ENCODE measurements at places on chromosomes 1 and 21.
A peak's percentile ranks its signal among the peaks of the same experiment; 100 is the strongest.

DNA sequence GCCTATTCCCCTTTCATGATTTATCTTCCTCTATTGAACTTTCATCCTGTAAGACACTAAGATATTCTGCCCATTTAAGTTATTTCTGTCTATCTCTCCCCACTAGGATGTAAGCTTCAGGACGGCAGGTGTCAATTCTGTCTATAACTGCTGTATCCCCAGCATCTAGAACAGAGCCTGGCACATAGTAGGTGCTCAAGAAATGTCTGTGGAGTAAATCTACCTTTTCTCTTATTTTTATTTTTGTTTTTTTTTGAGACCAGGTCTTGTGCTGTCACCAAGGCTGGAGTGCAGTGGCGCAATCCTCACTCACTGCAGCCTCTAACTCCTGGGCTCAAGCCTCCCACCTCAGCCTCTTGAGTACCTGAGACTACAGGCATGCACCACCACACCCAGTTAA lies 5.6 kb downstream of the CD52 start:
- no peak for DNase-seq

DNA sequence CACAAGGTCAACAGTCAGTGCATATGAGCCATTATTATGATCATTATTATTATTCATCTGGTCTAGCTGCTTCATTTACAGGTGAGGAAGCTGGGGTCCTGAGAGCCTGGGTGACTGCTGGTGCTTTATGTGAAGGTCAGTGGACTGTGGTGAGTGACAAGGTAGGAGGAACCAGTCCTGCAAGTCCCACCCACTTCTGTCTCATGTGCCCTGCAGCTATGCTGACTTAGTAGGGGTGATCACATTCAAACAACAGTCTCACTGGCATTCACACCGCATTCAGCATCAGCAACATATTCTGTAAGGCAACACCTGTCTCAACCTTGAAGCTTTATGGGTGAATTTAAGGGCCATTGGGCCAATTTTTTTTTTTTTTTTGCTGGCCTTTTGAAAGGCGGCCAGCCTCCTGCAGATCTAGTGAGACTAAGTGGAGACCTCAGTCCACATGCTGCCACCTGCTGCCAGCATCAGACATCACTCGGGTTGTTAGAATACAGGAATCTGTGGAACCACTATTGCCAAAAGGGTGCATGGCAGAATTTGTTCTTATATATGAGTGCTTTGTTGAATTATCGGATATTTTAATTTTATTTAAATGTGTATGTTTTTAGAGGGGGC lies 59.9 kb upstream of the CACNA1E start:
- DNase-seq = peak; percentile 67

DNA sequence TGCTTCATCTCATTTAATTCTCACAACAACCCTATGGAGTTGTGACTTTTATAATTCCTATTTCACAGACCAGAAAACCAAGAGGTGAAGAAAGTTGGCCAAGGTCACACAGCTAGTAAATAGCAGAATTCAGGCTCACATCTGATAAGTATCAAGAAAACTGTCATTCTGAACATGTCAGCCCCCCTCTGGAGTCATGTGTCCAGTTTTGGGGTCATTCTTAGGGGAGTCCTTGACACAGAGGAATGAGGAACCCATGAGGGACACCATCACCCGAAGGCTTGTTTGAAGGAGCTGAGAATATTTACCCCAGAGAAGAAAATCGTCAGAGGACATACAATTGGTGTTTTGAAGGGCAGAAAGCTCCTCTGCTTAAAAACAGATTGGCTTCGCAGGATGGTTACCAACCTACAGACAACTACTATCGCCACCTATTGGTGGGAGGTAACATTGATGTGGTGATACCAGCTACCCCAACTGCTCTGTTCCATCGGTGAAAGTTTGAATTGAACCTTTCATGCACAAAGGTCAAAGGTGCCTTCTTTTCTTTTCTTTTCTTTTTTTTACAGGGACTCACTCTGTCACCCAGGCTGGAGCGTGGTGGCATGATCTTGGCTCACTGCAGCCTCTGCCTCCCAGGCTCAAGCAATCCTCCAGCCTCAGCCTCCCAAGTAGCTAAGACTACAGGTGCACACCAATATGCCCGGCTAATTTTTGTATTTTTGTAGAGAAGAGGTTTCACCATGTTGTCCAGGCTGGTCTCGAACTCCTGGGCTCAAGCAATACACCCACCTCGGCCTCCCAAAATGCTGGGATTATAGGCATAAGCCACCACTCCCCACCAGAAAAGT lies 31.3 kb downstream of the NCMAP start:
- peak; percentile 80 for DNase-seq

DNA sequence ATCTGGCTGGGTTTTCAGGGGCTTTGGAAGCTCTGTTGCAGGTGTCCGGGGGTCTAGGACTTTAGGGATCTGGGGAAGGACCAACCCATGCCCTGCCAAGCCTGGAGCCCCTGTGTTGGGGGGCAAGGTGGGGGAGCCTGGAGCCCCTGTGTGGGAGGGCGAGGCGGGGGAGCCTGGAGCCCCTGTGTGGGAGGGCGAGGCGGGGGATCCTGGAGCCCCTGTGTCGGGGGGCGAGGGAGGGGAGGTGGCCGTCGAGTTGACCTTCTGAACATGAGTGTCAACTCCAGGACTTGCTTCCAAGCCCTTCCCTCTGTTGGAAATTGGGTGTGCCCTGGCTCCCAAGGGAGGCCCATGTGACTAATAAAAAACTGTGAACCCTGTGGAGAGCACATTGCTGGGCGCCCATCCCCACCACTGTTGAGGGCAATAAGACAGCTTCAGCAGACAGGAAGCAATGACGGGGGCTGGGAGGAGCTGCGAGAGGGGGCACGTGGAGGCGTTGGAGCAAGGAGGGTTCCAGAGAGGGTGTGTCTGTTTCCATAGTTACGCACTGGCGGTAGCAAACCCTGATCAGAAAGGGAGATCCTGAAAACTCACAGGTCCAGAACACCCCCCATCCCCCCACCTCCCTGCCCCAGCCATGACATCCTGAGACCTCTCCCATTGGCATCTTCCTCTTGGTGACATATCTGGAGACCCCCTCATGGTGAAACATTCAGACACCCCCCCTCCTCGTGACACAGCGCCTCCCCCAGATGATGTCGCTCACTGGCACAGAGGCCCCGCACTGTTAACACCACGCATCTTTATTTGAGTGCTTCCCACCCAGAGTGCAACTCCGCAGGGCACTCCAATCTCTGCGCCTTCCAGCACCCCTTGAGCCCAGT lies 8.4 kb downstream of the MYBPH start:
- no peak for DNase-seq

DNA sequence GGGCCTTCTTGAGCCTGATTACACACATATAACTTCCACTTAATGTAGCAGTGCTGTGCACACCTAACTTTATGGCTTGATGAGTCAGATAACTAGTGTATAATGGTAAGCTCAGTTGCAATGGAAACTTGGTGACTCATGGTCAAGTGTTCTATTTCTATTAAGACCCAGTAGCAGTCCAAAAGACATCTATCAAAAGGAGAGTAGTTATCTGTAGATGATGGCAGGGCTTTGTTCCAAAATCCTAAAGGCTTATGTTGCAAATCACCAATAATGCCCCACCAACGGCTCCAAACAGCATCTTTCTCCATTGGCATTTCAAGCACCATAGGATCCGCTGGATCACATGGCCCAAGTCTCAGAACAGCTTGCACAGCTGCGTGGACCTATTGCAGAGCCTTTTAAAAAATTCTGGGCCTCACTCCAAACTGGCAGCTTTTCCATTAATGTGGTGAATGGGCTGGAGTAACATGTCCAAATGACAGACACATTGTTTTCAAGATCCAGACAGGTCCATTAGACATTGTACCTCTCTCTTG lies 566.8 kb upstream of the USP24 start:
- no peak for DNase-seq

DNA sequence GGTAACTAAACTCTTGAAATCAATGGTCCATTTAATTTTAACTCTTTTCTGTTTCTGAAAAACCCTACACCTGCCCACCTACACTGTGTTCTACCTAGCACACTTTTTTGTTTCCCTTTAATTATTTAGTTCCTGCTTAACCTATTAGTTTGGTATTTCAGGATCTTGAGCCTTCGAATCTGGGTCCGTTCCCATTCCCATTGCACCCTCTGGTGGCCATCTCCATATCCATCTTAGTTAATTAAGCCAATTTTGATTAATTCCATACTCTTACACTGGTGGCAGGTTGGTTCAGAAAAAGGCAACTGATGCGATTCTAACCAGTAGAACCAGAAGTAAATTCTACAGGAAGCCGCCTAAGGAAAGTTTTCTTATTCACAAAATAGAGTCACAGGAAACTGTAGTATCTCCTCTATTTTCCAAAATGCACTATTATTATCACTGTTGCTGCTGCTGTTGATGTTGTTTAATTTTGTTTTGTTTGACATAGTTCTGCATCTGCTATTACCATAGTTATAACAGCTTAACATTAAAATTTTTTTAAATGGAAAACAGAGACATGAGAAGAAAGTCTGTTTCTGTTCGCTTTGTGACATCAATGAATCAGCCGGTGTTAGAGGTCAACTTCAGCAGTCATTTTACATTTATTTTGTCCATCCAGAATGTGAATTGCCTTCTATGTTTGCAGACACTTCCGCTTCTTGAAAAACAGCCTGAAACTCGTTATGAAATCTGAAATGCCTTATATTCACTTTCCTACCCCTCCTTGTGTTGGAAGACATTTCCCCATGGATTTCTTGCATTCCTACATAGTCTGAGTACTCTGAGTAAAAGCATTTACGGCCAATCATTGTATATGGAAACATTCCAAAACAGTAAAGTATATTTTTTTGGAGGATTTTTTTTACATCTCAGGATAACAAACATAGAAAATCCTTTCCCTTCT lies 115.5 kb upstream of the NCAM2 start:
- no peak for DNase-seq

DNA sequence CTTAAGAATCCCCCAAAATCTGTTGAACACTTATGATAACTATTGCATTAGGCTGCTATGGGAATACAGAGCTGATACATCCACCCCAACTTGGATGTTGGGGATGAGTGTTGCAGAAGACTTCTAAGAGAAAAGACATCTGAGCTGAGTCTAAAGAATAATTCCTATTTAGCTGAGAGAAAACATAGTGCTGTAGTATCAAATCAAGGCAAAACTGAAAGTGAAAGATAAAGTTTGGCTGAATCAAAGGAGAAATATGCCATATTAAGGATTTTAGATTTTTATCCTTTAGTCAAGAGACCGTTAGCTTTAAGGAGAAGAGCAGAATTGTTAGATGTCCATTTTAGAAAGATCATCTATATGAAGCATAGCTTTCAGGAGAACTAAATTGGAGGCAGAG lies 726.9 kb upstream of the PTBP2 start:
- no peak for DNase-seq

DNA sequence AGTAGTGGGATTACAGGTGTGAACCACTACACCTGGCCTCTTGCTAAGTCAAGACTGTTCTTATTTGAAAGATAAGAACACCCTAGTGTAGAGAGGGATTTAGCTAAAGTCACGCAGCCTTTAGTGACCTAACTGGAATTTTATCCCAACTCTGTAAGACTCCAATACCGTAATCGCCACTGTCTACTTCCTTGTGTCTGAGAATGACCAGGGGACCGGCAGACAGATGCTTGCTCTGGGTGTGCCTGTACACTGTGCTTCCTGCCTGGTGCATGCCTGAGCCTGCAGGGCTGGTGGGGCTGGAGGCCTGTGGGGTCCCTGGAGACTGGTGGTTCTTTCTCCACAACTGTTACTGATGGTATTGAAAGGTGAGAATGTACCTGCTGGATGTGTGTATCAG lies 15.3 kb downstream of the MFSD2A start:
- no peak for DNase-seq

- DNase-seq = no peak
Measured at GRCh38 chr21:38351176-38351959, 94.6 kb downstream of the KCNJ15 start.

DNA sequence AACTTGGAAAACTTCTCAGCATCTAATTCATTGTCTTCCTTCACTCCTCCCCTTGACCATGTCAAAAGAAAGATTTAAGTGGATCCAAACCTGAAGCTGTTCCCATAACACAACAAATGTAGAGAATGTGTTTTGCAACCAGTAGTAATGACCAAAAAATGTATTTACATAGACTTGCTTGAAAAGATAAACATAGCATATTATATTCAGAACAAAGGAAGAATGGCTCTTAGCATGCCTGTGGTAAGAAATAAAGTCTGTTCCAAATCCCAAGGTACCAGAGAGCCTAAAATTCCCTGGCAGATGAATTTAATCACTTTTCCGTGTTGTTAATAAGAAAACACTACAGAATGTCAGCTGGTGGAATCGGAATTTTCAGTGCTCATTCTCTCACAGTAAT lies 36.8 kb downstream of the FMO3 start:
- no peak for DNase-seq

DNA sequence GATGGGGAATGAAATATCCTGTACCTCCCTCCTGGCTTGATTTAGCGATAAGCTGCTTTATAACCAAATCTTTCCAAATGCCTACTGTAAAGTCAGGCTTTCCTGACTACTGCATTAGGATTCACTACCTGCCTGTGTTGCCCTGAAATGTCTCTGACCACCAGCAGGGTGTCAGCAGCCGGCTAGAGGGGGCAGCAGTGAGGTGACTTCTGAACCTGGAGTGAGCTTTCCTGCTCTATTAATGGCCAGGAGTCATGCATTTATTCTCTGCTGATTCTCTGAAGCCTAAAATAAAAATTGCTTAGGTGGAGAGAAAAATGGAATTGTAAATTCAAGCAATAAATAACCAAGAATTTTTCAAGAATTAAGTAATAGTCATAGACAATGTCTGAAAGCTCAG lies 2.5 kb downstream of the BACE2 start:
- peak; percentile 20 for DNase-seq

DNA sequence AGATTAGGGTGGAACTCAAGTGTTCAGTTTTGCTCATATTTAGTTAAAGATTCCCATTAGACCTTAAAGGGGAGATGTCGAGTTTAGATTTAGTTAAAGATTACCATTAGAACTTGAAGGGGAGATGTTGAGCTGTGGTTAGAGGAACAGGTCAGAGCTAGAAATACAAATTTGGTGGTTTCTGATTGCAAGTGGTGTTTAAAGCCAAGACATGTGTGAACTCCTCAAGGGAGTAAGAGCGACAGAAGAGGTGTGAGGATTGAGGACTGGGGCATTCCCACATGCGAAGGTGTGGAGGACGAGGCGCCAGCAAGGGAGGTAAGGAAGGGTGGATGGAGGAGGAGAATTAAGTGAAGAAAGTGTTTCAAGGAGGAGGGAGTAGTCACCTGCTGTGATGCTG lies 168.6 kb downstream of the IER5 start:
- DNase-seq = no peak

GRCh38 chr1:197178998-197179397 lies 32.5 kb upstream of the ASPM start:
- no peak for DNase-seq

DNA sequence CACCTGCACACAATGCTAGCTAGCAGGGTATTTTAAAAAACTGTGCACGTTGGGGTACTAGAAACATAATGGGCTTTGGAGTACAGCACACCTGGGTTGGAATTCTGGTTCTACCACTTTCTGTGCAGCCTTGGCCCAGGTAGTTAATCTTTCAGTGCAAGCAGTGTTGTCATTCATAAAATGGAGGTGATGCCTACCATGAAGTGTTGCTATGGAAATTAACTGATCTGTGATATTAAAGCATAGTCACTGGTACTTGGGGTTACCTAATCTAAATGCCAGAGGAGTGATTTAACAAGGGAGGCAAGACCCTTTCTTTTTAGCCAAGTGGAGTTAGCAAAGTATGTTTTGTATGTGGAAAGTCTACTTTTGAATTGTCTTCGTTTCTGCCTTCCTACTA lies 18.0 kb downstream of the ATP1B1 start:
- DNase-seq = no peak

Data from CD4-positive, CD25-positive, alpha-beta regulatory T cell (primary cell).